ENCODE measurements at places on chromosomes 11 and 22. TPM values are rescaled to one million over a fixed set of nuclear protein-coding genes. Genes with fewer than 3 reads are reported as not detected.

DNA sequence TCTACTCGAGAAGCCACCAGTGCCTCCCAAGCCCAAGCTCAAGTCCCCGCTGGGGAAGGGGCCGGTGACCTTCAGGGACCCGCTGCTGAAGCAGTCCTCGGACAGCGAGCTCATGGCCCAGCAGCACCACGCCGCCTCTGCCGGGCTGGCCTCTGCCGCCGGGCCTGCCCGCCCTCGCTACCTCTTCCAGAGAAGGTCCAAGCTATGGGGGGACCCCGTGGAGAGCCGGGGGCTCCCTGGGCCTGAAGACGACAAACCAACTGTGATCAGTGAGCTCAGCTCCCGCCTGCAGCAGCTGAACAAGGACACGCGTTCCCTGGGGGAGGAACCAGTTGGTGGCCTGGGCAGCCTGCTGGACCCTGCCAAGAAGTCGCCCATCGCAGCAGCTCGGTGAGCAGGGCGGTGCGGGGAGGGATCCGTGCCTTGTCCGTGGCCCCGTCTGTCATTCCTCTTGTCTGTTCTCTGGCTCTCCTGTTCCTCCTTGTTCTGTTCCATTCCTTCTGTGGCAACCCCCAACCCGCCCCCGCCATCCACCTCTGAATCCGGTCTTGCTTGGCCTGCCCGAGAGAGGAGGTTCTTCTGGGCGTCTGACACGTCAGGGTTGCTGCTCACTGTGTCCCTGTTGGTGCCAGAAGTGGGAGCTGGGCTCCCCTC lies 15.8 kb upstream of the ACR start:
- no peak for DNase-seq

GRCh38 chr11:2950825-2951224 lies 21.6 kb upstream of the PHLDA2 start:
- no peak for DNase-seq

The KIAA1671 gene
- total RNA-seq: 5.5 TPM

GRCh38 chr11:79150966-79151365 lies 289.9 kb downstream of the TENM4 start:
- no peak for DNase-seq

The MCAM gene
- 2.9 TPM for total RNA-seq

The VSTM5 gene
- total RNA-seq: not detected

- DNase-seq: no peak
These were observed 7.2 kb downstream of the RPL27A start for GRCh38 chr11:8689726-8690255.

- DNase-seq: no peak
These were observed 183.9 kb upstream of the SYN3 start for GRCh38 chr22:33242078-33242477.

DNA sequence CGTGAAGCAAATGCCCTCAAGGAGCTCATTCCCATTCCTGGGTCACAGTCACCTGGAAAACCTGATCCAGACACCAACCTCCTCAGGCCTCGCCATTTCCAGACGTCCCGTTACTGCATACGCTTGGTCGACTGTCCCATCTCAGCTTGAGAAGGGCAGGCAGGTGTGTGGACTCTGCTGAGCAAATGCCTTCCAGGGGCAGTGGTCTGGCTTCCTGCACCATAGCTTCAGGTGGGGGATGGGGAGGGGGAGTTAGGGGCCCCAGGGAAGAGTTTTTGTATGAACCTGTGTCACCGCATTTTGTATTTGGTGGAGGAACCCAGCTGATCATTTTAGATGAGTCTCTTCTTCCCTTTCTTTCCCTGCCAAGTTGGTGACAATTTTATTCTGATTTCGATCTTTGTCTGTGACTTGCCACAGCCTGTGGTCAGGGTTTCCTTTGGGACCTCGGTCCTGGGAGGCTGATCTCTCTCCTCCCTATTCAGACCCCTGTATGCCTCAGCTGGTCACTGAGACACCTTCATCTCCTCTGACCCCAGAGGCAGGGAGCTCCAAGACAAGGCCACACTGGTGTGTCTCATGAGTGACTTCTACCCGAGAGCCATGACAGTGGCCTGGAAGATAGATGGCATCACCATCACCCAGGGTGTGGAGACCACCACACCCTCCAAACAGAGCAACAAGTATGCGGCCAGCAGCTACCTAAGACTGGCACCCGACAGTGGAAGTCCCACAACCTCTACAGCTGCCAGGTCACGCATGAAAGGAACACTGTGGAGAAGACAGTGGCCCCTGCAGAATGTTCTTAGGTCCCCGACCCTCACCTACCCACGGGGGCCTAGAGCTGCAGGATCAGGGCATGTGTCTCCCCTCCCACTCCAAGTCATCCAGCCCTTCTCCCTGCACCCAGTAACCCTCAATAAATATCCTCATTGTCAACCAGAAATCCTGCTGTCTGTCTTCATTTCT lies 22.9 kb downstream of the IGLL5 start:
- DNase-seq: no peak

GRCh38 chr11:22808571-22809197 lies 20.9 kb downstream of the SVIP start:
- DNase-seq: no peak

GRCh38 chr11:2803186-2804091 lies 82.1 kb downstream of the CDKN1C start:
- DNase-seq: no peak

The GATD1 gene
- total RNA-seq: 63.2 TPM

The ZNRF3 gene
- total RNA-seq: 1.3 TPM

The RAB3IL1 gene
- not detected for total RNA-seq

The GRAMD1B gene
- total RNA-seq: 22.8 TPM

- no peak for DNase-seq
These were observed 160.5 kb upstream of the DDI1 start for GRCh38 chr11:103875855-103876510.

The MAPK11 gene
- 11.8 TPM for total RNA-seq

GRCh38 chr11:66891851-66892660 lies 35.2 kb downstream of the LRFN4 start:
- DNase-seq: peak; percentile 39

GRCh38 chr22:39363751-39364515 lies 14.1 kb downstream of the SYNGR1 start:
- no peak for DNase-seq

The B4GALNT4 gene
- total RNA-seq: 0.52 TPM

DNA sequence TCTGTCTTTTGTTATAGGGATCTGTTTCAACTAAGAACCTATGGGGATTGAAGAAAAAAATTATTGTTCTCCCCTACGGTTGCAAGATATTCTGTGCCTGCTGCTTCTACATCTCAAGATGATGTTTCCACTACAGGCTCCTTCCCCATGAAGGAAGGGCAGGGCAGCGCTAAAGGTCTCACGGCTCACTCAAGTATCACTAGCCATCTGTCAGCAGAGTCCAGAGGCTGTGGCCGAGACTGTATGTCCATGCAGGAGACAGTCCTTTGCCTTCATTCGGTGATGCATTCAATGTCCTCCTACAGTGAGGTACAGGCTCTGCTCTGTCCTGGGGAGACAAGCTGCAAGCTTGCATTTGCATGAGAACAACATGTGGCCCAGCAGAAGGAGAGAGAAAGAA lies 518.0 kb downstream of the OPCML start:
- no peak for DNase-seq

The CSNK2A3 gene
- total RNA-seq: 3.3 TPM

The OR4A16 gene
- not detected for total RNA-seq

DNA sequence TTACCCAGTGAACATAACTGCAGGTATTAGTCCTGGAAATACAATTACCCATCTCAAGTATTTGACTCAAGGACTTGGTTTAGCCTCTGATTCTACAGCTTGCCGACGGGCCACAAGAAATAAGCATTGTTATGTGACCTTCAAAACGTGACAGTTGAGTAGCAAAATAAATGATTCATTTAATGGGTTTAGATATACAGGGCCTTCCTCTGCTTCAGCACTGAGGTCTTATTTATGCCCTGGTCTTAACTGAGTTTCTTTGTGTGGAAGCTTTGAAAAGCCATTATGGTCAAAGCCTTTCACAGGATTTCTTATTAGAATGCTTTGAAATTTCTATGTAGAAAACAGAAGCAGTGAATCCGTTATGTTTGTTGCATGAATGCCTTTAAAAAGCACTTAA lies 899.2 kb upstream of the API5 start:
- DNase-seq: no peak
